Naive thymus-derived CD8-positive, alpha-beta T cell (primary cell): ENCODE measurements at places on chromosomes 12 and 14. TPM values are rescaled to one million over a fixed set of nuclear protein-coding genes. Genes with fewer than 3 reads are reported as not detected.

DNA sequence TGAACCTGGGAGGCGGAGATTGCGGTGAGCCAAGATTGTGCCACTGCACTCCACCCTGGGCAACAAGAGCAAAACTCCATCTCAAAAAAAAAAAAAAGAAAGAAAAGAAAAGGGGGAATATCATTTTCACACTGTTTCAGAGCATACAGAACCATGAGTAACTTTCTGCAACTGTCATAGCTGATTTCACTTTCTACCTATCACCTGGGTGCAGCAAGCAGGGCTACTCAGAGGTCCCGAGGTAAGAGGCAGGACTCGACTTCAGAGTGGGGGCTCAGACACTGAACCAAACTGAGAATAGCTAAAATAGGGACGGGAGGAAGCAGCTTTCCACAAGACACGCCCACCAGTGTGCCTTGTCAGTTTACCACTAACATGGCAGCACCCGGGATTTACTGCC lies 29.8 kb downstream of the OR10P1 start:
- no peak for DNase-seq
- H3K27ac ChIP-seq = no peak overlapping the region
- H3K36me3 ChIP-seq = no peaks in the 10 kb centered on the region
- no peak overlapping the region for H3K4me3 ChIP-seq

DNA sequence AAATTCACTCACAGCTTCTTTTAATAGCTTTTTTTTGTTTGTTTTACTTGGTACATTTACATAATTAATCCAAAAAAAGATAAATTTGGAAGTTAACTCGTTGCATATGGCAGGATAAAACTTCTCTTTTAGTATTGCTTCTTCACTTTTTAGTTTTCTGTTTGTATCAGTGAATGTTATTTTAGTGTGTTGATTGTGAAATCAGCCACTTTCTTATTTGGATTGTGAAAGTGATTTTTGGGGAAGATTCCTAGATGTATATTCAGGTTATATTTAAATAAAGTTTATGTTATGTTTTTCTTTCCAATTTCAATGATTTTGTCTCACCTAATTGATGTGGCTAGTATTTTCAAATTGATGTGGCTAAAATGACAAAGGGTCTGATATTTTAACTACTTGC lies 693.9 kb upstream of the MGAT4C start:
- no peak for DNase-seq
- no peaks in the 10 kb centered on the region for H3K4me1 ChIP-seq
- H3K36me3 ChIP-seq = no peaks in the 10 kb centered on the region
- H3K27me3 ChIP-seq = no peaks in the 10 kb centered on the region
- no peak overlapping the region for H3K4me3 ChIP-seq
- H3K27ac ChIP-seq = no peak overlapping the region

DNA sequence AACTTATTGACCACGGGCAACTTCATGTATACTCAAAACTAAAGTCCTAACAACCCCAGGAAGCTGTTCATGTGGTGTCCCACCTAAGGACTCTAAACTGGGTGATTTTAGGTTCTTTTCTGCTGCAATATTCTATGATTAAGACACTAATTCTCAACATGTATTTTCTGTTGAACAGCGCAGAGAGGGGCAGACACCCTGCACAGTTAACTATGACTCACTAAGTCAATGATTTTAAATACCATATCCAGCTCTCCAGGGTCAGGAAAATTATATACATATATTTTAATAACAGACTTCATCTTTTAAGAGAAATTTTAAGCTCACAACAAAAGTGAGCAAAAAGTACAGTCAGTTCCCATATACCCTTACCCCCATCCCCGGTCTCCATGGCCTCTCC lies 85.0 kb downstream of the FOXN3 start:
- no peak overlapping the region for H3K4me3 ChIP-seq
- H3K27me3 ChIP-seq = no peaks in the 10 kb centered on the region
- peaks cover 59% of the 10 kb centered on the region for H3K4me1 ChIP-seq
- DNase-seq = no peak

DNA sequence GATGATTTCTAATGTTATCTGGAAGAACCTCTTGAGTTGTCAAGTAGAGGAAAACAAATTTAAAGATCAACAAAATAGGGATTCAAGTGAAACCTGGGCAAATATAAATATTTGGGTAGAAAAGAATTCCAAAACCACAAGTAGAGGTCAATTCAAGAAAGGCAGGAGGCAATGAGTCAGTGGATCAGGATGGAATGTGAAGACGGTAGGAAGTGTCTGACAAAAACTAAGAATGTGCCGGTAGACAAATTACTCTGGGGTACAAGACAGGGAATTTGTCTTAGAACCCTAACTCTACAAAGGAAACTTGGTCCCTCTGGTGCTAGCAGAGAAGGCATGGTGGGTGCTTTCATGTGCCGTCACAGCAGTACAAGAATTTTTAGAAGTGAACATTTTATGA lies 13.6 kb downstream of the ABCD2 start:
- H3K36me3 ChIP-seq = peaks cover 43% of the 10 kb centered on the region
- H3K27ac ChIP-seq = peak overlapping the region; percentile 4
- no peak for DNase-seq
- peaks cover 48% of the 10 kb centered on the region for H3K4me1 ChIP-seq
- no peaks in the 10 kb centered on the region for H3K27me3 ChIP-seq

DNA sequence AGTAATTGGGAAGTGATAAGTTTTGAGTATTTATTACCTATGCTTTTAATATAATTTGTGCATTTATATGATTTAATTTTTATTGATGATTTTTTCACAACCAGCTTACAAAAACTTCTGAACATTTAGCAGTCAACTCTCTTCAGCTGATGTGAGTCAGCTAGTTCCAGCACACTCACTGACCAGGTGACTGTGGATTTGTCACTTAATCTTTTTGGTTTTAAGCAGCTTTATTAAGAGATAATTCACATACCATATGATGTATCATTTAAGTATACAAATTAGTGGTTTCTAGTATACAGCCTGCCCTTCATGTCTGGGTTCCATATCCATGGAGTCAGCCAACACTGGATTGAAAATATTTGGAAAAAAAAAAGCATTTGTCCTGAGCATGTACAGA lies 103.5 kb downstream of the SYNE2 start:
- H3K4me1 ChIP-seq = no peaks in the 10 kb centered on the region
- H3K27ac ChIP-seq = no peak overlapping the region

GRCh38 chr14:75993567-75994041 lies 8.0 kb downstream of the IFT43 start:
- H3K4me1 ChIP-seq = no peaks in the 10 kb centered on the region
- H3K27ac ChIP-seq = no peak overlapping the region
- no peak overlapping the region for H3K4me3 ChIP-seq

Gene MGP
- total RNA-seq = 4.1 TPM

Gene IFI27
- total RNA-seq = 1.8 TPM

Gene ACIN1
- total RNA-seq = 311 TPM

- H3K4me1 ChIP-seq = no peaks in the 10 kb centered on the region
- H3K36me3 ChIP-seq = no peaks in the 10 kb centered on the region
- peaks cover 37% of the 10 kb centered on the region for H3K27me3 ChIP-seq
- no peak overlapping the region for H3K4me3 ChIP-seq
- no peak for DNase-seq
Observed at GRCh38 chr14:21163871-21164291, 8.0 kb upstream of the OR5AU1 start.

DNA sequence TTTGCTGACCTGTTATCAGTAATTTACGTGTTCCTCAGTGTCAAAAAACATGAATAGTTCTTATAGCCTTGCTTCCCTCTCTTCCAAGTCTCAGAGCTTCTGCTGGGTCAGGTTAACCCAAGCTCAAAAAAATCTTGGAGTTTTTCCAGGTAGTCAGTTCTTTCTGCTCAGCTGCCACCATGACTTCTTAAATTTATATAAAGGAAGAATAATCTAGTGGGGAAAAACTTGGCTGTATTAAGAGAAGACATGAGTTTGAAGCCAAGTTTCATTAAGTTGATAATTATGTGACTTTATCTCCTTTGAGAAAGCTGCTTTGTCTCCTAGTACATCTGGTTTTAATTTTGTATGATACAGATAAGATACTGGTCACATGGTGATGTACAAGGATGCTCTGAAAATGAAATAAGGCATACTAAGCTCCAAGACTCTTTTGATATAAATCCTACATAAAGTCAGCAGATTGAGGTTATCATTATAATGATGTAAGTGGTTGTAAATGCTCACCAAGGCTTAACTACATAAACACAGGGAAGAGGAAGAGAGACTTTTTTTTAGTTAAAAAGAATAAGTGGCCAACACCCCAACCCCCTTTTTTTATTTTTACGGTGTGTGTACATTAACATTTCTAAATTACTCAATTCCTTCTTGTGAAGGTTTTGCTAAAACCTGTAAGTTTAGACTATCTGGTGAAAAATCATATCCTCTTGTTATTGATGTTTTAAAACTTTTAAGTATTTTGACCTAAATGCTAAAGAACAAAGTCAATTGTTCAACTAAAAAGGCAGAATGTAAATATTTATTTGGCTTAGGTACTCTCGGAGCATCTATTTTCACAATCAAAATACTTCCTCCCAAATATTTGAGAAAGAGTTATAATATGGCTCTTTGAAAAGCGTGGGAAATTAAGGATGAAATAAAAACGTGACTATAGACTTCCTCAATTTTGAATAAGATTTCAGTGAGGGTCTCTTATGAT lies 84.1 kb upstream of the SLC38A2 start:
- no peak overlapping the region for H3K27ac ChIP-seq
- H3K27me3 ChIP-seq = no peaks in the 10 kb centered on the region
- no peaks in the 10 kb centered on the region for H3K36me3 ChIP-seq
- no peak overlapping the region for H3K4me3 ChIP-seq

Gene ATG14
- 17.6 TPM for total RNA-seq

Gene ITPR2
- total RNA-seq = 37.9 TPM

Gene HPD
- total RNA-seq = not detected

DNA sequence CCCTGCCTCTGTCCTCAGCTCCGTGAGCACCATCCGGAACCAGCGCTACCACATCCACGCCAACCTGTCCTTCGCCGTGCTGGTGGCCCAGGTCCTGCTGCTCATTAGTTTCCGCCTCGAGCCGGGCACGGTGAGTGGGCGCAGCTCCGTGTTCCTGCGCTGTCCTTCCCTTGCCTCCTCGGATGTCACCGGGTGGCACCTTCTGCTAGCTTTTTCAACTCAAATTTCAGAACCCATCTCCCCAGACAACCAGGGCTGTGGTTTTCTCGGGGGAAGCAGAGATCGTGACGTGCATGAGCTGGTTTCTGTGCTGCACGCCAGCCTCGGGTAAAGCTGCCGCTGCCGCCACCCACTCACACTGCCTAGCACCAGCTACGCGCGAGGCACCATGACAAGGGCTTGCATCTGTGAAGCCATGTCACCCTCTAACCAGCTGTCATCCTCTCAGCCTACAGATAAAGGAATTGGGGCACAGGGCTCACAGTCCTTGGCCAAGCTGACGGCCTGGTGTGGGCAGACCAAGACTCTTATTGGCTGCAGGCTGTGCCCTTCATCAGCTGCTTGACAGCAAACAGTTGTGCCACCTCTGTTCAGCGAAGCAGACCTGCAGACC lies 152.1 kb downstream of the ADGRD1 start:
- no peaks in the 10 kb centered on the region for H3K36me3 ChIP-seq
- DNase-seq = peak; percentile 31
- peak overlapping the region; percentile 91 for H3K27ac ChIP-seq
- peaks cover 22% of the 10 kb centered on the region for H3K4me1 ChIP-seq

Gene TEX52
- total RNA-seq = not detected

DNA sequence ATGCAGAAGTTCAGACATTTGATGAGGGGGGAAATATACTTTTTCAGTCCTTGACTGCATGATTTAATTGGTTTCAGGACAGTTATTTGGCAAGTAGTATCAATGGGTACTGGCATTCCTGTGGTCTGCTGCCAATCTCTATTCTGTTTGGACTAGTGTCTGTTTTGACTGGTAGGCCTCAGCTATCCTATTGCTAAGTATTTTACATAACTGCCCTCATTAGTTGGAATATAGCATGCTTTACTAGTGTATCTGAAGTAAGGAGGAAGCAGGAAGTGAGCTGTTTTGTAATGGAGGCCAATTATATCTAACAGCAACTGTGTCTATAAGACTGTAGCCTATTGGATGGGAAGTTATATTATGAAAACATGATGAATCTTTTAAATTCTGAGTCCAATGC lies 104.3 kb downstream of the FLRT2 start:
- H3K4me1 ChIP-seq = peaks cover 2% of the 10 kb centered on the region
- no peaks in the 10 kb centered on the region for H3K27me3 ChIP-seq
- no peaks in the 10 kb centered on the region for H3K36me3 ChIP-seq
- H3K27ac ChIP-seq = no peak overlapping the region
- no peak overlapping the region for H3K4me3 ChIP-seq
